ENCODE measurements at places on chromosomes 12 and 14.

GRCh38 chr14:49659526-49660455 lies 24.7 kb upstream of the DNAAF2 start:
- H3K4me3 ChIP-seq, result no peak overlapping the region
- H3K4me1 ChIP-seq, result peaks cover 2% of the 10 kb centered on the region
- DNase-seq, result no peak
- H3K27ac ChIP-seq, result no peak overlapping the region
- peaks cover 2% of the 10 kb centered on the region for H3K36me3 ChIP-seq

GRCh38 chr14:95507701-95508103 lies 8.7 kb downstream of the SYNE3 start:
- H3K27me3 ChIP-seq, result no peaks in the 10 kb centered on the region
- H3K4me3 ChIP-seq, result no peak overlapping the region

- no peak overlapping the region for H3K27ac ChIP-seq
- peaks cover 42% of the 10 kb centered on the region for H3K36me3 ChIP-seq
- H3K4me3 ChIP-seq, result no peak overlapping the region
- peaks cover 39% of the 10 kb centered on the region for H3K4me1 ChIP-seq
These were observed 7.1 kb downstream of the GMFB start for GRCh38 chr14:54481695-54482094.

DNA sequence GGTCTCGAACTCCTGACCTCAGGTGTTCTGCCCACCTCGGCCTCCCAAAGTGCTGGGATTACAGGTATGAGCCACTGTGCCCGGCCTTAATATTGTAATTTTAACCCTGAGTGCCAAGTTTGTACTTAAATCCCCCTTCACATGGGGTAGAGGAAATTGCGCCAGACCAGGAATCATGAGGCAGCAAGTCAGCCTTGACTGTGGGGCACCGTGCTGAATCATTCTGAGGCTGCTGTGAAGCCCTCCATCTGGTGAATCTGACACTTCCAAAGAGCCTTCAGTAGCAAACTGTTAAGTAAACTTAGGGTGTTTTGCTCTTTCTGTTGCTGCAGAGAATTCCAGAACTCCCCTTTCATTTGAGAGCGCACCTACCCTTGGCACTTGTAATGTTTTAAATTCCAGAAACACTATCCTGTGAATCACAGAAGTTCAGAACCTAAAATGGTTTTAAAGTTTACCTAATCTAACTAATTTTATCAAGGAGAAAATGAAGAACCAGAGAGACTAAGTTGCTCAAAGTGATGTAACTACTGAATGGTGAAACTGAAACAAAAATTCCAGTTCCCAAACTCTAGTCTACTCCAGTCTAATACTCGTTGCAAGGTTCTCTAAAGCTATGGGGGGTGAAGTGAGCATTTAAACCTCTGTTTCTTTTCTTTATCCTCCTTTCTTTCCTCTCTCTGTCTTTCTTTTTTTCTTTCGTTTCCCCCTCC lies 7.5 kb downstream of the HEBP1 start:
- peak overlapping the region; percentile 80 for H3K4me3 ChIP-seq
- H3K27me3 ChIP-seq, result no peaks in the 10 kb centered on the region
- peaks cover 13% of the 10 kb centered on the region for H3K36me3 ChIP-seq

- H3K4me1 ChIP-seq, result no peaks in the 10 kb centered on the region
- peaks cover 3% of the 10 kb centered on the region for H3K27me3 ChIP-seq
- H3K4me3 ChIP-seq, result no peak overlapping the region
- no peak overlapping the region for H3K27ac ChIP-seq
- DNase-seq, result no peak
- no peaks in the 10 kb centered on the region for H3K36me3 ChIP-seq
These were observed 257.0 kb downstream of the ADGRD1 start for GRCh38 chr12:131210506-131211339.
